ENCODE measurements at places on chromosomes 13 and 19.

GRCh38 chr13:30712536-30713532, 22.5 kb upstream of the ALOX5AP start:
- DNase-seq: no peak

DNA sequence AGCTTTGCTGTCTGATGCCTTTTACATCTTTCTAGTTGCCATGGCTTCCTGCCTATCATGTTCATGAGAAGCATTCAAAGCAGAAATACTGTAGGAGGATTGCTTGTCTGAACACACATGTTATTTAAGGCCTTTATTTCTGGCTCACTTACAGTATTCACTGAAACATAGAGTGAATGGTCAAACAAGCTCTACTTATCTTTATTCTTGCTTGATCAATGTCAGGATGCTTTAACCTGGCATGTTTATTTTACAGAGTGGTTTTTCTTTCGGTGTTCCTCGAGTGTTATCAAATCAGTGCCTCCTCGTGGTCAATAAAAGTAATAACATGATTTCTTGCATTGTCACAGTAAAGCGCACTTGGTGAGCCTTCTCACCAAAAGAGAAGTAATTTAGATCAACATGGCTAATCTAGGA, 73.5 kb upstream of the PCDH17 start:
- no peak for DNase-seq

GRCh38 chr19:31232871-31233270, 116.4 kb downstream of the TSHZ3 start:
- no peak for DNase-seq

DNA sequence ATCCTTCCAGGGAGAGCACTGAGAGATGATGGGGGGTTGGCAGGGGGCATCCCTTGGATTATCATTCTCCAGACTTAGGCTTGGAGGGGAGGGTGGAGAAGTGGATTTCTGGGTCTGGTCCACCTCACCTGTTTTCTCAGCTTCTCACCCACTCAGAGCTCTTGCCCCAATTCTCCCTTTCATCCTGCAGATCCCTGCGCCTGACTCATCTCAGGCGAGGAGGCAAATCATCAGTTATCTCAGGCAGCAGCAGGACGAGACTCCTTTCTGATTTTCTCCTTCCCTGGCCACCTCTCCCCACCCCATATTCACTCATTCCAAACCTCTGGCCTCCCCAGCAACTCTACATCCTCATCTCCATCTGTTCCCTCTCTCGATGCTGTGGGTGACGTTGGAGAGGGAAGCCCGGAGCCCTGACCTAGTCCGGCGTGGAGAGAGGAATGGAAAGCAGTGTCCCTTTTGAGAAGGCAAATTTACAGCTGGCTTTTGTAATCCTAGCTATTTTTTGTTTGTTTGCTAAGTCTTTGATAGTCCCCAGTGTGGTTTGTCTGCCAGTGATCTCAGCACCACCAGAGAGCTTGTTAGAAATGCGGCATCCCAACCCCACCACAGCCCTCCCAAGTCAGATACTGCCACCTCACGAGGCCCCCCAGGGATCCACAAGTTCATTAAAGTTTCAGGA, 24.0 kb upstream of the TPT1 start:
- no peak for DNase-seq

DNA sequence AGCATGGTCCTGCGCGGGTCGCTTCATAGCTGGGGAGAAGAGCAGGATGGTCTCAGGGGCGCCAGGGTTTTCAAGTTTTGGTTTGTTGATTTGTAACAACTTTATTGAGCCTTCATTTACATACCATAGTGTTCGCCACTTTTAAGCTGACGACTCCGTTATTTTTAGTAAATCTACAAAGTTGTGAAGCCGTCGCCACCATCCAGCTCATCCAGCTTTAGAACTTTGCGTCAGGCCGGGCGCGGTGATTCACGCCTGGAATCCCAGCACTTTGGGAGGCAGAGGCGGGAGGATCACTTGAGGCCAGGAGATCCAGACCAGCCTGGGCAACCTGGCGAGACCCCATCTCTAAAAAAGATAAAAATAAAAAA, 404 bp downstream of the C19orf44 start:
- DNase-seq: no peak

DNA sequence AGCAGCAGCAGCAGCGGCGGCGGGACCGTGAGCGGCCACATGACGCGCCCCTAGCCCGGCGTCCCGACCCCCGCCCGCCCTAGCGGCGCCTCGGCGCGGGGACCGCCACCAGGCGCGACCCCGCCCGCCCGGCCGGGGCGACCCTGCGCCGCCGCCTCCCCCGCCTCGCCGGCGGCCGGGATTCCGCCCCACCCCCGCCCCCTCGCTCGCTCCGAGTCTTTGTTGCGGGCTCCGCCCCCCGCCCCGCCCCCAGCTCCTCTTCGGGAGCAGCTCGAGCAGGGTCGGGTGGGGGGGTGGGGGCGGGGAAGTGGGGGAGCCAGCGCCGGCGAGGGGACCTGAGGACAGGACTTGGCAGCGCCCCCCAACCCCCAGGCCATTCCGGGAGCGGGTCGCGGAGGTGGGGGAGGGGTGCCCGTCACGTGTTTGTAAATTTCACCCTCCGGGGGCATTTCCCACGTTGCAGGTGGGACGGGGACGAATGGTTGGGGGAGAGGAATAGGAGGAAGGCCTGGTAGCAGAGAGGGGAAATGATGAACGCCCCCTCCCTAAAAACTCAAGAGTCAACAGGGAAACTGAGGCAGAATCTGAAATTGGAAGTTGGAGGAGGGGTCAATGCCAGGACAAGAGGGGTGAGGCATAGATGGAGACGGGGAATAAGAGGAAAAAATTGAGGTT, at the start of gene OLFM2:
Gene OLFM2, minus strand, starts transcription at position 190 of the 675 bp plus-strand sequence. Its CDS starts 149 bp downstream, at position 41.
- no peak for DNase-seq

- DNase-seq: peak; percentile 95
Measured at GRCh38 chr19:11380653-11381537, 3.2 kb downstream of the EPOR start.

- no peak for DNase-seq
Measured at GRCh38 chr19:46515879-46516350, 20.2 kb upstream of the PNMA8B start.

- no peak for DNase-seq
Measured at GRCh38 chr13:71629167-71629566, 237.8 kb downstream of the DACH1 start.

DNA sequence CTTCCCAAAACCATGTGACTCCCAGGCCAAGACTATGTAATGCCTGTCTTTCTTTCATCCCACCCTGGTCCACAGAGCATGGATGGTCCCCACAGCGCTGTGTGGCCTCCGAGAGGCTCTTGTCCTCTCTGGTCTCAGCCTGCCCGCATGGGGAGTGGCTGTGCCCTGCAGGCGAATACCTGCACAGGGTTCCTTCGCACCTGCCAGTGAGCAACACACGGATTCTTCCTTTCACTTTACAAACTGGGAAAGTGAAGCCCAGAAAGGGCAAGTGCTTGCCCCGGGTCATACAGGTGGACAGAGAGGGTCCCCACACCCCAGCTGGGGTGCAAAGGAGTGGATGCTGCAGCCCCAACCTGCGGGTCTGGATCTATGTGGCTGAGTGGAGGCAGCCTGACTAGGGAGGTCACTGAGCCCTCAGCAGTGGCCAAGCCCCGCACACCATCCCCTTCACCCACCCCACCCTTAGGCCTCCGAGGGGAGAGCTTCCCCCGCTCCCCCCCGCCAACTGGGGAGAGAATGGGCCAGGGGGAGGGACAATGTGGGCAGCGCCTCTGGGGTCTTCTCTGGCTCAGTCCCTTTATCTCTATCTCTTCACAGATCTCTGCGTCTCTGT, 747 bp upstream of the MARK4 start:
- no peak for DNase-seq

DNA sequence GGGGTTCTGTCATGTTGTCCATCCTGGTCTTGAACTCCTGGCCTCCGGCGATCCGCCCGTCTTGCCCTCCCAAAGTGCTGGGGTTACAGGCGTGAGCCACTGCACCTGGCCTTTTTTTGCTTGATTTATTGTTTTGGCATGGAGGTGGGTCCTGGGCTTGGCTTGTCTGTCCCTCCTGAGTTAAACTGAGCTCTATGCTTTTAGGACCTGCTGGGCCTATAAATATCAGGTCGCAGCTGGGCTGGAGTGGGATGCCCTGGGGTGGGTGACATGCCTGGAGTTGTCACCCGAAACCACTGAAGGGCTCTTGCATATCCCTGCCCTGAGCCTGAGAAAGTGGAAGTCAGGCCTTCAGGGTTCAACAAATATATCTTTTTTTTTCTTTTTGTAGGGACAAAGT, 5.5 kb downstream of the ARRDC5 start:
- DNase-seq: no peak

DNA sequence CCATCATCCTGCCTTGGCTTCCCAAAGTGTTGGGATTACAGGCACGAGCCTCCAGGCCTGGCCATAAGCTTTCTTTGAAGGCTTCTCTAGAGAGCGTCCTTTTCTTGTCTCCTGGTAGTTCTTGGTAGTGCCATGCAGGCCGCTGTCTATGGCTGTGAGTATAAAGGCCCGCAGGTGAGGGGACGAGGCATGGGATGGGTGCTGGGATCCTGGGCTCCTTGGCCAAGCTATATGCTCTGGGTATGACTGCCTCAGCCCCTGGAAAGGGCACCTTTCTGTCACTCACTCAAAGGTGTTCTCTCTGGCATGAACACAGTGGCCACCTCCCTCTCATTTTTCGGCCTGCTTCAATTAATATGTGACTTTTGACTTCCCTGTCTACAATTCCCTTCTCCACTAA, 6.3 kb upstream of the ABCC4 start:
- DNase-seq: no peak

DNA sequence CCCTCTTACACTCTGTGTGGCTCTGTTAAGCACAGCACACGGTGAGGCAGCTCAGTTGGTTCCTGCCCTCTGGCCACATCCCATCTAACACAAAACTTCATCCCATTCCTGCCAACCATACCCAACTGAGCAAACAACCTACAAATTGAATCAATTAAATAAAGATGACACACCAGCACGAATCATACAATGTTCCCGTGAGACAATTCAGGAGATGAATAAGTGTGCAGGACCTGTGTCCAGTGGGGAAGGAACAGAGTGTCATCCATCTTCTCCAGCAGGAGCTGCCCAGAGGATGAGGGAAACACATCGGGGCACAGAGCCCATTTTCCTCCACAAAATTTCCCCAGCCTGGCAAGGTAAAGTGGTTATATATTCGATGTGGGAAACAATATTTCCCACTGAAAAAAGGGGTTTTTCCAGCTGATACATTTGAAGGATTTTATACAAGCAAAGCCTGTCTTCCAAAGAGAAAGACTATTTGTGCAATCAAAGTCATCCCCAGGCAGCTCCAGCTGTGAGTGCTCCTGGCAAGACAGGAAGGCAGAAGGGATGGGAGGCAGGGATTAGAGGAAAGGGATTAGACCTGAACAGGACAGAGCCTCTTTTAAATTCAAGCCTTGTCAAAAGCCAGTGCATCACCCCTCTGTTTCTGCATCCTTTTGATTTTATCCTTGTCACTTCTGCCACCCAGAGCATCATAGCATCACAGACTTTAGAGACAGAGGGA, 240.2 kb downstream of the LHFPL6 start:
- DNase-seq: no peak

DNA sequence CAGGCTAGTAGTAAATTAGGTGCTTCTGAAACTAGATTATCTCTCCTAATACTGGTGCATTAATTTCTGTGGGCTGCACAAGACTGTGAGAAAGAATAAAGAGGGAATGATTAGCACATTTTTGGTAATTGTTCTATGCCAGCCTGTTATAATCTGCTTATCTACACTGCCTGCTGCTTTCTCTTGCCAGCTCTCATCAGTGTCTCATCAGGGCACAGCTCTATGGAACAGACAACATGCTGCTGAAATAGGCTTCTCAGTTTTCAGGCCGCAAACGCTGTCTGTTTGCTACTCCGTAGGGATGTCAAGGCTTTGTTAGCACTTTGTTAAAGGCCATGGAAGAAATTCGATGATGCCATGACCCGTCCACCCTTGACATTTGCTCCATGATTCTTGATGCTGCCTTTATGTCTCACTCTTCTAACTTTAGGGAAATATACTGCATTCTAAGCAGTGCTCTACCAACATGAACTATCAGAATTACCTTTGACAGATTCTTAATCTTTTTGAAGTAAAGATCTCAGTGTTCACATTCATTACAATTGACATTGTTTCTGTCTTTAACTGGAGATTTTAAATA, 84.0 kb upstream of the PRR20A start:
- DNase-seq: no peak

DNA sequence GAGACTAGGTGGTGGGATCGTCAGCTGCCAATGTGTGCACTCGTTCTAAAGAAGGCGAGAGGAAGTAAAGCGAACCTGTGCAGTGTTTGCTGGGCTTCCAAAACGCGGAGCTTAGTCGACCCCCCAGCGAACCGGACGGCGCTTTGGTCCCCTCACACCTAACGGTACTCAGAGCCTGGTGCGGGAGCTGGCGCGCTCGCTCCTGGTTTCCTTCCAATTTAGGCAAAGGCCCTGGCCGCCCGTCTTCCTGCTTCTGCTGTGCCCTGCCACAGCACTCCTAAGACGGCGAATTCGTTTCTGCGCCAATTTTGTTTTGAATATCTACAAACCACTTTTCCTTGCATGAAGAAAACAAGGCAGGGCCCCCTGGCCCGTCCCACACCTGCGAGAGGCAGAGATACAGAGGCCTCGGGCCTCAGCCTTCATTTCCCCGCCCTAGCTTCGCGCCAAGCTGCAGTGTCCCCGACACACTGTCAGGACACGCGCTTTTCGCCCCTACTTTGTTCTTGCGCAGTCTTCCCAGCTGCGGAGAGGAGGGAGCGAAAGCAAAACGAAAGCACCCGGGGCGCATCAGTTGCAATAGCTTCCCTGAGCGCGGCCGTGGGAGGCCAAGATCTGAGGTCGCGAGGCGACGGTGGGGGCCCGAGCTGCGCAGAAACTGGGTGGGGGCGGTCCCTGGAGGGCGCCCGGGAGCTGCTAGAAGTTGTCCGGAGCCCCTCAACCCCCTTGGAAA, 111.9 kb downstream of the KCNRG start:
- peak; percentile 54 for DNase-seq

DNA sequence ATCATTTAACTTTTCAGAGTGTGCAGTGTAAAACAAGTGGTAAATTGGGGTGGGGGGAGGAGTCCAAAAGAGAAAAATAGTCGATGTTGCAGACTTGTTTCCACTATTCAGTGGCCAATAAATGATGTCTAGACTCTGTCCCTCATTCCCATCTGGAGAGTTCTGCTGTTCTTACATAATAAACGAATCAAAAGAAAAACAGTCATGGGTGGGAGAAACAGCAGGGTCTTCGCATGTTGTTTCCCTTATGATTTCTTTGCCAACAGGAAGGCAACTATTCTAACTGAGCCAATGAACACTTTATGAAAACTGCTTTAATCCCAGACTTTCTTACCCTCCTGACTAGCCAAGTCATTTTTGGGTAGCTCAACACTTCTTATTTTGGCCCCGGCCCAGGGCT, 615.5 kb downstream of the FGF9 start:
- DNase-seq: no peak
